Cardiac fibroblast (primary cell): ENCODE measurements at places on chromosomes 4 and X.
A peak's percentile ranks its signal among the peaks of the same experiment; 100 is the strongest.

DNA sequence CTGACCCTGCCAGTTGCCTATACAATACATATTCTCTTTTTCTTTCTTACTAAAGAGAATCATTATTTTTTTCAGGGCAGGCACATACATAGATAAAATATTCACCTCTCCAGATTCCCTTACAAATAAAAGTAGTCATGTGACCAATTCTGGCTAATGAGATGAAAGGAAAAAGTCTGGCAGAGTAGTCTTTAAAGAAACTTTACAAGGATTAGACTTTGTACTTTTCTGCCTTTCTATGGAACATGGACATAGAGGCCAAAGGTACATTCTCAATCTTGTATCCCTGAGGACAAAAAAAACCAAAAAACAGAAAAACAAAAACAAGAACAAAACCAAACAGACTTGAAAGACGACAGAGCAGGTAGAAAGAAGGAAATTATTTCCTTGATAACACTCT lies 75.6 kb downstream of the DCK start:
- no peak for DNase-seq

GRCh38 chr4:183008492-183008891 lies 90.6 kb upstream of the WWC2 start:
- no peak for DNase-seq

DNA sequence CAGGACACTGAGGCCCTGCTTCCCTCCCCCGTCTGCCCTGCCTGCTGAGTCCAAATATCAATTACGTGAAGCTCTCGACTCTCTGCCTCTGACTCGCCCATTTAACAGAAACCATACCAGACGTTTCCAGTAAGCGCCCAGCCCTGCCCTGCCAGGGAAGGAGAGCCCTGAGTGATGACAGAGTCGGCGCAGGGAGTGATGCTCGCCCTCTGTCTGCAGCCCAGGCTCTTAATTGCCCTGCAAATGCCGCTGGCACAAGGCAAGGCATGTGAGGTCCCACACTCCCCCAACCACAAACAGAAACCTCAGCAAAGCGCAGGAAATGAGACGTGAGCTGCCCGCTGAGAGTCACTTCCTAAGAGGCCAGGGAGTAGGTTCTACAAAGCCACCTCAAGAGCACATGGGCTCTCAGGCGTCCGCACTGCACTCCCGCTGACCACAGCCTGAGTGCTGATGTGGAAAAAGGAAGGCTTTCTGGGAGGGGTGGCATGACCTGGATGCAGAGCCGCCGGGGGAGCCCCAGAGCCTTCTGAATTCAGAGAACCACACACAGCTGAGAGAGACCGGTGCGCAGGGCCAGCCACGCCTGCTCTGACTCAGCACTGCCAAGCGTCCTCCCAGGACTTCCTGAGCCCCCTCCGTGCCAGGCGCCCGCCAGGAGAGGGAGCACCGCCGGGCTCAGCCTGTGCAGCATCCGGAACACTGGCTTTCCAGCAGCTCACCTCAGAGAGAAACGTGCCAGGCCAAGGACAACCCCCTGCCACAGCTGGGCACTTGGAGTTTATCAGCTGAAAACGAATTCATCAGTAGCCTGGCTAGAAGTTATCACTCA lies 5.3 kb downstream of the ZFYVE28 start:
- DNase-seq: peak; percentile 93

GRCh38 chr4:6962211-6963041 lies 52.8 kb downstream of the TBC1D14 start:
- no peak for DNase-seq

- DNase-seq: no peak
These were observed 48.6 kb upstream of the UGT2A1 start for GRCh38 chr4:69701696-69702095.

GRCh38 chr4:1401409-1402020 lies 4.7 kb downstream of the NKX1-1 start:
- DNase-seq: no peak

DNA sequence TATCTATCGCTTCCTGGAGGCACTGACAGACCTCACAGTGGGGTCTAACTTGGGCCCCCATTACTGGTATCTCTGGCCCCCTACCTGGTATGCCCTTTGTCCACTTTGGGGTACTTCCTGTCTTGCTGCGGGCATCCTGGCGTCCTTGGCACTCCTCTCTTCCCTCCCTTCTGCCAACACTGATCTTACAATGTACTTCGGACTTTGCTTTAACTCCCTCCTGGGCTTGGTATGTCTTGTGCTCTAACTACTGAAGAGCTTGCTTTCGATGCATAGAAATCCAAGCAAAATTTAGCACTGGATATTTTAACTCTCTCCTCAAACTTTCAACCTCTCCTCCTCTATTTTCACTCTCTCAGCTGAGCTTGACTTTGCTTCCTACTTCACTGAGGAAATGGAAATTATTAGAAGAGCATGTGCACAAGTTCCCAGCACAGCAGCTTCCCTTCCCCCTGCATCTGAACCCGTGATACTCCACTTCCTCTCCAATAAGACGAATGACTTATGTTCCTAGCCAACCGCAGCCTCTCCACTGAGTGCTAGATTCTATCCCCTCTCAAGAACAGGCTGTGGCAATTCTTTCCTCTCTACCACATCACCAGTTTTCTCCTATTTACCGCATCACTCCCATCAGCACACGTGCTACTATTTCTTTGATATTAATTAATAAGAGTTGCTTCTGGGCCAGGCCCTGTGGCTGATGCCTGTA lies 52.9 kb downstream of the SUPT20HL2 start:
- DNase-seq: peak; percentile 74

DNA sequence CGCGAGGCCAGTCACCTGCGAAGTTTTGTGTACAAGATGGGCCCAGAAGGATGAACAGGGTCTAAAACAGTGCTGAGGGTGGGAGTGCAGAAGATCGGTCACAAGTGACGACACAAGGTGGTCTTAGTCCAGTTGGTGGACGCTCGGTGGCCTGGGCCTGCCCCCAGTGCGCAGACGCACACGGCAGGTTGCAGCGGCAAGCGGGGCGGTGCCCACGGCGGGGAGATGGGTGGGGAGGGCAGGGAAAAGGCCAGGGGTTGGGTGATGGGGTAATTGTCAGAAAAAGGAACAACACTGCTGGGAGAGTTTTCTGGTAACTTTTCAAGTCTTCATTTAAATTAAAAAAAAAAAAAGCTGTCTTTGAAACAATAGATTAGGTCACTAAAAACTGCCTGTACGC lies 1.0 kb upstream of the PRDX4 start:
- DNase-seq: no peak

DNA sequence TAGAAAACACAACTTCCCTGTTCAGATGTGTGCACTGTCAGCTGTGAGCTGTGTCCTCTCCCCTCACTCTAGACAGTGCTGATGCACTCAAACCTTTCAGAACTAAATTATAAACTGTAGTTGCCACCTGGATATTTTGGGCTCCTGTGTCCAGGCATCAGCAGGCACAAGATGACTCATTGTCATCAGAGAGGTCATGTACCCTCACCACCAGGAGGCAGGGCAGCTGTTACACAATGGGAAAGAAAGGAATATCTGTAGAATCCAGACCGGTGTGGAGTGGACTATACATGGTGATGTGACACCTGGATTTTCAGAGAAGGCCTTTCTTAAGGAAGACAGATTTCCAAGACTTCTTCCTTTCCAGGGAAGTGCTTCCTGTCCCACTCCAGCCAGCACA lies 854.4 kb upstream of the AGA start:
- DNase-seq: no peak

- DNase-seq: no peak
These were observed 9.0 kb downstream of the ARAP2 start for GRCh38 chr4:36235306-36235705.

- DNase-seq: peak; percentile 71
These were observed 34.0 kb downstream of the ETDB start for GRCh38 chrX:135086197-135086854.

DNA sequence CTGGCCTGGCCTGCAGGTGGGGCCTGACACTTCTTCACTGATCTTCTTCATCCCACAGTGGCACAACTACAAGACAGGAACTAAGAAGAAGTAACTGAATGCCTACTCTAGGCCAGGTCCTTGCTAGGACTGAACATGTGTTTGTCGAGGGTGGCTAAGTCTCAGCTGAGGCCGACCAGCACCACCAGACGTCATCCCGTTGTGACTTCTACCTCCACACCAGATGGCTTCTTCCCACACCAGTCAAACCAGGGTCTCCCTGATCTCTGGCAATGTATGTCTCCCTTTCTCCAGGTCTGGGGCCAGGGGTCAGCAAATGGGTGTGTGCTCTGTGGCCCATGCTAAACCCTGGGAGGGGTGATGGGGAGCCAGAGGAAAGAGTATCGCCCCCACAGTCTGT lies 40.2 kb downstream of the PJA1 start:
- DNase-seq: no peak

DNA sequence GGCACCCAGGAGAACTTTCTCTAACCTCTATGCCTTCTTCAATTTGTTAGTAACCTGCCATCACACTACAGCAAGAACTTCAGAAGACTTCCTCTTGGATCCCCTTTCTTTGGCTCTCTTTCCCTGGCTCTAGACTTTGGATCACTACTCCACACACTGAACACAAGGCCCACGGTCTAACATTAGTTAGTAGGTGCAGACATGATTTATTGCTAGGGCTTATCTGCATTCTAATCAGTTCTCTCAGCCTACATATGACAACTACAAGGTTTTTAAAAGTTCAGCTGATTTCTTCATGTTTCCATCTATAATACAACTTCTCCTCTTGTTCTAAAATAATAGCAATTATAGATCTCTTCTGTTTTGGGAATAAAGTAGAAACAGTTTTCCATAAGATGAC lies 209.1 kb upstream of the ANXA10 start:
- DNase-seq: no peak

DNA sequence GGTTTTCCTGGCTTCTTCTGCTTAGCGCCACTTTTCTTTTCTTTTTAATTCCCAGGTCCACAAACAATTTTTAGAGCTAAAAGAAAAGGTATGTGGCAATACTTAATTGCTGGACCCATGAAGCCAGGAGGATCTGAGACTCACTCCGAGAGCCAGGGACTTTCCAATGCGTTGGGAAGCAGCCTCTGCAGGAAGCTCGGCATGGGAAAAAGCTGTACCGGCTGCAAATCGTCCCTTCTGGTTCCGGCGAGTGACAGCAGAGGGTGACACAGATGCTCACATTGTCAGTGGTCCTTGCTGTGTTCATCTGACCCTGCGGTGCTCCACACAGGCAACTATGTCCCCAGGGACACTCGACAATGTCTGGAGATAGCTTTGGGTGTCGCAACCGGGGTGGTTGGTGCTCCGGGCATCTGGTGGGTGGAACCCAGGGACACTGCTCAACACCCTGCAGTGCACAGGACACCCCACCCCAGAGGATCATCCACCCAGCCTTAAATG lies 164.0 kb downstream of the PRKX start:
- DNase-seq: peak; percentile 43

- no peak for DNase-seq
These were observed 63.9 kb downstream of the TSC22D3 start for GRCh38 chrX:107711521-107712181.

GRCh38 chrX:109967156-109967555 lies 35.8 kb upstream of the TMEM164 start:
- DNase-seq: peak; percentile 60

DNA sequence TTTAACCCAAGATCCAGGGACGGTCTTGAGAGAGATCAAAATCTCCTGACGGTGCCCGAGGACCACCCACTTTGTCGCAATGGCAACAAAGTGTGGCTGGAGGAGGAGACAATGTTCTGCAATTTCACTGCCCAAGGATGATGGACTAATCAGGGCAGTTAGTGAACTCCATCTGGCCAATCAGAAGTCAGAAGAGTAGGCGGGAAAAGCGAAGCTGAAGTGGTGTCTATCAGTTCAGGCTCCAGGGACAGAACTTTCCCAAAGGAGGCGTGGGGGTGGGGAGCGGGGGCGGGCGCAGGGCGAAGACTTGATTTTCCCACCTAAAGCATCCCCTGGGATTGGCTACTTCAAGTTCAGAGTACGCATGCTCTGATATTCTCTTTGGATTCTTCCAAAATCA lies 25.6 kb downstream of the SPACA5B start:
- DNase-seq: no peak

GRCh38 chr4:41258783-41259182 lies 2.1 kb downstream of the UCHL1 start:
- peak; percentile 74 for DNase-seq

GRCh38 chr4:41044165-41044564 lies 170.2 kb downstream of the APBB2 start:
- no peak for DNase-seq

DNA sequence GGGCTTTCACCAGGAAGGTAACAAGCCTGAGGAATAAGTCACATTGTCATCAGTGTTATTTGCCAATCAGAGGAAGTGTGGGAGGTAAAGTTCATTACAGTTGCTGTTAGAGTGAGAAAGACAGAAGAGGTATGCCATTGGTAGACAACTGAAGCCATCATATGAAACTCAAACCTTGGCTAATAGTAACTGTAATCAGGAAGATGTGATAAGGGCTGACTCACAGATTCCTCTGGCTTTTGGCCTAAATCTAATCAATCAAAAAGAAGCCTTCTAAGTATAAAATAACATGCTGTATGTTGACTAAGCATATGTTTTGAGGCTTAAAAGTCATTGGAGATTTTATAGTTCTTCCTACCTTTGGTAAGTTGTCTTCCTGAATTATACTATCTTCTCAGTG lies 242.8 kb downstream of the PCDH7 start:
- DNase-seq: no peak

- no peak for DNase-seq
These were observed 792 bp downstream of the SLC10A4 start for GRCh38 chr4:48483777-48484493.

GRCh38 chrX:24748196-24748595 lies 54.5 kb downstream of the POLA1 start:
- DNase-seq: no peak

GRCh38 chr4:68375667-68376559 lies 26.0 kb upstream of the YTHDC1 start:
- DNase-seq: peak; percentile 72

GRCh38 chr4:36081185-36081584 lies 163.1 kb downstream of the ARAP2 start:
- no peak for DNase-seq

GRCh38 chr4:123976285-123976684 lies 579.7 kb downstream of the SPRY1 start:
- DNase-seq: peak; percentile 34

DNA sequence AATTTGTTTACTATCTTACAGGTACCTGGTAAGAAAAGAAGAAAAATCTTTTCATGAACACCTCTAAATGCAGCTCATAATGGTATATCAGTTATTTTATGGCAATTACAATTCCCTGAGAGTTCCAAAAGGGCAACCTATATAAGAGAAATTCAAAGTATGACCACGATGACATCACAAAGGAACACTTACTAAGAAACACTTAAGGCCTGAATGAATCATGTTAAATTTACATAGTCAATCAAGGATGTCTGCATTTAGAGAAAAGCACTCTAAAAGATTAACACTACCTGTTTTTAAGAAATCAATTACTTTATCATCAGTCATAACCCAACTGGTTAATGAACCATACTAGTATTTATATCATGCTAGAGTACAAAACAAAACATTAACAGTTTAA lies 63.9 kb downstream of the LCORL start:
- no peak for DNase-seq
